ENCODE measurements at places on chromosomes 12 and 14. TPM values are rescaled to one million over a fixed set of nuclear protein-coding genes. Genes with fewer than 3 reads are reported as not detected.
A peak's percentile ranks its signal among the peaks of the same experiment; 100 is the strongest.

DNA sequence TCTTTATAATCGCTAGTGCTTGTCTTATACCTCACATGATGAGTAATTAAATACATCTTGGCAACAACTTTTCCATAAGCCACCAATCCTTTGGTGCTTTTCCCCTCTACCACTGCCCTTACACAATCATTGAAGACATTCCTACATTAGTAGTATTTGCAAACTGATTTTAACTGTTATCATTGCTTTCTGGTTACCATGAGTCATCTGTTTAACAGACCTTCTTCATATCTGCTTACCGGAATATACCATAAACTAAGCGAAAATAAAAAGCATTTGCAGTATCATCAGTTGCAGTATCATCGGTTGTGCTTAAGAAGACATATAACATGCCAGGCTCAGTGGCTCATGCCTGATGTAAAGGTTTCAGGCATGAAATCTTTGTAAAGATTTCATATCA lies 54.8 kb upstream of the PLEKHA5 start:
- DNase-seq = peak; percentile 35

DNA sequence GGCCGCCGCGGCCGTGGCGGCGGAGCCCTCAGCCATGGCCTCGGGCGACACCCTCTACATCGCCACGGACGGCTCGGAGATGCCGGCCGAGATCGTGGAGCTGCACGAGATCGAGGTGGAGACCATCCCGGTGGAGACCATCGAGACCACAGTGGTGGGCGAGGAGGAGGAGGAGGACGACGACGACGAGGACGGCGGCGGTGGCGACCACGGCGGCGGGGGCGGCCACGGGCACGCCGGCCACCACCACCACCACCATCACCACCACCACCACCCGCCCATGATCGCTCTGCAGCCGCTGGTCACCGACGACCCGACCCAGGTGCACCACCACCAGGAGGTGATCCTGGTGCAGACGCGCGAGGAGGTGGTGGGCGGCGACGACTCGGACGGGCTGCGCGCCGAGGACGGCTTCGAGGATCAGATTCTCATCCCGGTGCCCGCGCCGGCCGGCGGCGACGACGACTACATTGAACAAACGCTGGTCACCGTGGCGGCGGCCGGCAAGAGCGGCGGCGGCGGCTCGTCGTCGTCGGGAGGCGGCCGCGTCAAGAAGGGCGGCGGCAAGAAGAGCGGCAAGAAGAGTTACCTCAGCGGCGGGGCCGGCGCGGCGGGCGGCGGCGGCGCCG lies 381 bp downstream of the YY1 start:
- no peak for DNase-seq

DNA sequence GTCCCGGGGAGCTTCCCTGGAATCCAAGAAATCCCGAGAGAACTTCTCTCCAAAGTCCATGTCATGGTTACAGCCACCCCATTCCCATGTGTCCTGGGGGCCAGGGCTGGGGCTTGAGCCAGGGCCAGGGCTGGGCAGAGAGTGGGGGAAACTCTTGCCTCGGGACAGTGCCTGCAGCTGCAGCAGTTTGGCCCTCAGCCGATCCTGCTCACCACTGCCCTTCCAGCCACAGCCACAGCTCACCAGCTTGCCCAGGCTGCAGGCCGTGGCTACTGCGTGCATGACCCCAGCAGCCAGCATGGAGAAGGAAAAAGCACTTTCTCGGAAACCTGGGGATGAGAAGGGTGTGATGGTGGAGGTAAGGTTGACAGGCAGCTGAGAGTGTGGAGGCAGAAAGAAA lies 3.5 kb downstream of the WNT10B start:
- DNase-seq = no peak

GRCh38 chr12:66176105-66176900 lies 6.5 kb upstream of the TMBIM4 start:
- no peak for DNase-seq

The PTHLH gene
- 0.26 TPM for total RNA-seq

Measured in fibroblast of lung (primary cell).